Activated CD4-positive, alpha-beta memory T cell treated with anti-CD3 and anti-CD28 coated beads for 36 hours (primary cell): ENCODE measurements at places on chromosomes 12 and 14.

DNA sequence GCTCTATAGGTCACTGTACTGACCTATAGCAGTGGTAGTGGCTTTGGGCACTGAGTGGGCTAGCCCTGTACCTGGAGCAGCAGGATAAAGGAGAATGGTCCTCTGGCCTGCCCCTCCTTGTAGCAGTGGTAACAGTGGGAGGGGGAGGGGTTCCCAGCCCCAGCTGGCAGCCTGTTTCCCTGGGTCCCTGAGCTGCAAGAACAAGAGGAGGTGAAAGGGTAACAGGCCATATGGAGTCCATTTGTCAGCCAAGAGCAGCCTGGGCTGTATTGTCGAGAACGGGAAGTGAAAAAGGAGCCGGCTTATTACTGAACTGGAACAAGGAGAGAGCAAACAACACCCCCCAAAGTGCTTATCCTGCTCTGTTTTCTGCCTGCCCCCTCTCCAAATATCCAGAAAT is 73.8 kb upstream of the SRSF5 start:
- DNase-seq = no peak

- no peak for DNase-seq
Measured at GRCh38 chr14:50002926-50003212, 110.0 kb downstream of the ARF6 start.

- DNase-seq = no peak
Measured at GRCh38 chr12:1470051-1470450, 124.3 kb downstream of the FBXL14 start.

- DNase-seq = no peak
Measured at GRCh38 chr12:84641940-84642545, 270.6 kb downstream of the SLC6A15 start.

- DNase-seq = no peak
Measured at GRCh38 chr14:105538481-105539049, 12.2 kb downstream of the TMEM121 start.

GRCh38 chr12:6696690-6697583 is 3.7 kb downstream of the PIANP start:
- DNase-seq = no peak

DNA sequence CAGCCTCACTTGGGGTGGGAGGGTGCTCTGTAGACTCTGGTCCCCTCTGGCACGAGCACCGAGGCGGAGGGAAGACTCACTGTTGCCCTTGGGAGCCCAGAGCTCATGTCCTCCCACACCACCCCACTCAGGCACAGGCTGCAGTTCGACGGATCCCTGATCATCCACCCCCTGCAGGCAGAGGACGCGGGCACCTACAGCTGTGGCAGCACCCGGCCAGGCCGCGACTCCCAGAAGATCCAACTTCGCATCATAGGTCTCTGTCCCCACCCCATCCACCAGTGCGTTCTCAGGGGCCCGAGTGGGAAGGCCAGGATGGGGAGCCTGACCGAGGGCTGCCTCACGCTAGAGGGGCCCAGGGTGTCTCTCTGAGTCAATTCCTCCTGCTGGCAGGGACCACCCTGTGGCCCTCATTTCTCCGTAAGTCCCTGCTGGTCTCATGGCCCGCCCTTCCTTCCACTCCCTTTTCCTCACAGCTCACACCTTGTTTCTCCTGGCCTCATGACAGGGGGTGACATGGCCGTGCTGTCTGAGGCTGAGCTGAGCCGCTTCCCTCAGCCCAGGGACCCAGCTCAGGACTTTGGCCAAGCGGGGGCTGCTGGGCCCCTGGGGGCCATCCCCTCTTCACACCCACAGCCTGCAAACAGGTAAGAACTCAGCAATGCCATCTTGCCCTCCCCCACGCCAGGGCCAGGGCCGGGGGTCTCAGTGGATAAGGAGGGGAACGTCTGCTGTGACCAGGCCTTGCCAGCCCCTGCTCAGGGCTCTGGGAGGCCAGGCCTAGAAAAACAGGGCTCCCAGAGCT is 27.0 kb downstream of the PAPLN start:
- no peak for DNase-seq

DNA sequence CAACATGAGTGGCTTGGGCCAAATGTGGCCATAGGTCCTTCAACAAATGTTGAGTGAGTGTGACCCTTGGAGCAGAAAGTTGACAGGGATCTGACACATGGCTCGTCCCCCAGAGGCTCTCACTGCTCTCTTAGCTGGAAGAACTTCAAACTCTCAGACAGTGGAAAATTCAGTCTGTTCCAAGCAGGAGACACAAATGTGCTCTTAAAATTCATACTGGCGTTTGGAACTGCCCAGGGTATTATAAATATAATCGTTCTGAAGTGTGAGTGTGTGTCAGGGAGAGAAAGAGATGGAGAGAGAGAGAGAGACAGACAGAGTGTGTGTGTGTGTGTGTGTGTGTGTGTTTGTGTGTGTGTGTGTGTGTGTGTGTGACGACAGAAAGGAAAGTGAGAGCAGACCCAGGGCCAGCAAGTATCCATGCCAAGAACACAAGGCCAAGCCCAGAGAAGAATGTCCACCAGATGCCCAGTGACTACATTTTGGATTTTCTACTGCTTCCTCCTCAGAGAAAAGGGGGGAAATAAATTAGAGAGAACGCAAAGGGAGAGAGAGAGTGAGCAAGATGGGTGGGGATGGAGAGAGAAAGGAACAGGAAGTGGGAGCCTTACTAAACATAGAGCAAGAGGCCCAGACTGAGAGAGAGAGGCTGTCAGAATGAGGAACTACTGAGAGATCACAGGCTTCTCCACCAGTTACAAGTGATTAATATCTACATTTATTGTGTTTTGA is 193.6 kb upstream of the NUDT4 start:
- no peak for DNase-seq

DNA sequence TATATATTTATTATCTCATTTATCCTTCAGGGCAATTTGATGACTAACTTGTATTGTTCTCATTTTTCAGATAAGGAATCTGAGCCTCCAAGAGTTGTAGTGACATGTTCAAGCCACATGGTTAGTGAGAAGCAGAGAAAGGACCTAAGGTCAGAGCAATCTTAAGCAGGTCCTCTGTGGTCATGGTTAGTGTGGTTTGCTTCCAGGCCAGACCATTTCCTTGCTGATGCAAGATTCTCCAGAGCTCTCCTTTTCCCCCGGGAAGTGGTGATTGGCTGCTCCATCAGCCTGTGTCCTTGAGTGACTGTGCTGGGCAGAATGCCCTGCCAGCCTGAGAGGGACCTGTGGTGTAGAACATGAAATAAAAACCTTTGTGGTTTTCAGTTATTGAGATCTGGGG is 141.3 kb downstream of the KTN1 start:
- DNase-seq = no peak

GRCh38 chr12:70534466-70534865 is 102.8 kb downstream of the PTPRB start:
- no peak for DNase-seq

DNA sequence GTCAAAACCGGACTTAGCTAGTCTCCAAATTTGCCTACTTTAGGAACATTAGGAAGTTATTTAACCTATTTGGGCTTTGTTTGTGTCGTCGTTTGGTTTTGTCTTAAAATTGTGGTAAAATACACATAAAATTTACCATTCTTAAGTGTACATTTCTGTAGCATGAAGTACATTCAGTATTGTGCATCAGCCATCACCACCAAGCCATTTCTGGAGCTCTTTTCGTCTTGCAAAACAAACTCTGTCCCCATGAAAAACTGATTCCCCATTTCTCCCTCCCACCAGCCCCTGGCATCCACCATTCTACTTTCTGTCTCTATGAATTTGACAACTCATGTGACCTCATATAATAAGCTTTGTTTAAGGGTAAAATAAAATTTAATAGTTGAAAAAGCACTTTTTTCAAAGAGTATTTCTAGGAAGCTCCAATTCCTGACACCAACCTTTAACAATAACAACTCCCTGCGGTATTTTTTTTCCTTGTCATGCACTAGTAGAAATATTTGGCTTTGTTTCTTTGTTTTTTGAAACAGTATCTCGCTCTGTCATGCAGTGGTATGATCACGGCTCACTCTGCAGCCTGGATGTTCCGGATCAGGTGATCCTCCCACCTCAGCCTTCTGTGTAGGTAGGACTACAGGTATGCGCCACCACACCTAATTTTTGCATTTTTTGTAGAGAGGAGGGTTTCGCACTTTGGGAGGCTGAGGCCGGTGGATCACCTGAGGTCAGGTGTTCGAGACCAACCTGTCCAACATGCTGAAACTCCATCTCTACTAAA is 3.6 kb upstream of the UBC start:
- no peak for DNase-seq

DNA sequence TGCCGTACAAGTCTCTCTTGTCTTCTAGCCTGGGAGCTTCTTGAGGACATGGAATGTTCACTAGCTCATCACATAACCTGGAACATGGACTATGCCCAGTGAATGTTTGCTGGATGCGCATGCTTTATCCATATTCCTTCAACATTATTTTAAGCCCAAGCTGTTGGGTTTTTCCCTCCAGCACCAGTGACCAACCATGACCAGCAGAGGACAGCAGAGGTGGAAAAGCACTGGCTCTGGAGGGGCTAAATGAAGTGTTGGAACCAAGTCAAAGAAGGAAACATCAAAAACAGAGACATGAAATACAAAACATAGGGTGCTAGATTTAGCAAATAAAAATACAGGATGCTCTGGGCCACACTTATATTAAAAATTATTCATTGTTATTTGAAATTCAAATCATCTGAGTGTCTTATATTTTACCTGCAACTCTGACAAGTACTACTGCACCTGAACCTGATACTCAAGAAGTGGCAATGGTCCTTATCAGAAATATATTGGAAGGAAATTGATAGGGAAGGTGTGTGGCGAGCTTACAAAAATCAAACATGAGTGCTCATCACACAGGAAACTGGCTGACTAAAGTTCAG is 23.1 kb upstream of the HELB start:
- peak; percentile 60 for DNase-seq

DNA sequence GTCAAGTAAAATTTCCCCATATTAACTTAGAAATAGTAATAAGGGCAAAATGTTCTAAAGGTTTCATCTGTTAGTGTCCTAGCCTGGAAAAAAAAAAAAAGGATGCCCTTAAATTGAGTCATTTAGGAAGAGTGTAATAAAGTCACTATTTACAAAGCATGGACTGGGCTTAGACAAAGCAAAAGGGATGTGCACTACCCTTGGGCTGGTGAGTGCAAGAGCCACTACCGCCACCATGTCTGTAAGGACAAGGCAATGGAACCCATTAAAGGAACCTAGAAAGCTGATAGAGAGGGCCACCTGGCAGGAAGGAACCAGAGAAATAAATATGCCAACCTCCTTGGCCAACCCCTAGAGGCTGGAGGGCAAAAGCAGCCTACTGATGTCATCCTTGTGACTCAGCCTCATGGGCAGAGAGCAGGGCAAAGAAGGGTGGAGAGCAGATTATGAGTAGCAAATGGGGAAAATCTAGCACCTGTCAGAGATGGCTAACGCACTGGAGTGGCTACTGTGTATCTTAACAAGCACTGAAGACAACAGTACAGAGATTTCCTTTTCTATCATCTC is 59.5 kb upstream of the FUT8 start:
- DNase-seq = peak; percentile 44

DNA sequence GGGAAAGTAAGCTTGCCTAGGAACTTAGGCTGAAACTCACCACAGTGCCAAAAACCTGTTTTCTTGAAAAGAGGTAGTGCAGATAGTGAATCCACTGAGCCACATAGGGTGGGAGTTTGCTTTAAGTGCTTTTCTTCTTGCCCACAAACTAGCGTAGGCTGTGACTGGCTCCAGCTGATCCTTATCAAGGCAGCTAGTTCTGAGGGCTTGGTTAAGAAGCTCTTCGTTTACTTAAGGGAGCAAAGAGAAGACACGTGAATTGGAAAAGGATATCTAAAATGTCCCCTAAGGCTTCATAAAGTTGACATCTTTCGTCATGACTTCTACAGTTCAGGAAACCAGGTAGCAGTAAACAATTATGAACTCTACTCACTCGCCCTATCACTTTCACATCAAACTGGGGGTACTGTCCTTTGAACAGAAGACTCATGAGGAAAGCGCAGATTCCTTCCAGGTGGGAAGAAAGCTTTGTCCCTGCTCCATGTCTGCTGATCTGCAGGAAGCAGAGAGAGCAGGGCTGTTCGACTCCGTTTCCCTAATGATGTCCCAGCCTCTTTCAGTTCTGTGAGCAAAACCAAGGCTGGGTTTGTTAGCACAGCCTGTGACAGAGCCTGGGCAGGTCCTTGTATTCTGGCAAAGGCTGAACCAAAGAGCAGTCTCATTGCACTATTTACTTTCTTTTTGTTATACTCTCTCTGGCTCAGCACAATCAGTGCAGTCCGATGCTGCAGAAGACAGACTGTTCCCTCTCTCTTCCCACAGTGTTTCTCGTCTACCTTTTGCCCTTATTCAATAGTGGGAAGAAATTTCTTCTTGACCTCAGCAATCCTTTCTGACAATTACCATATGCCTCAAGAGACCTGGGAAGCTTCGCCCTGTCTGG is 93.5 kb upstream of the ETV6 start:
- DNase-seq = peak; percentile 45

DNA sequence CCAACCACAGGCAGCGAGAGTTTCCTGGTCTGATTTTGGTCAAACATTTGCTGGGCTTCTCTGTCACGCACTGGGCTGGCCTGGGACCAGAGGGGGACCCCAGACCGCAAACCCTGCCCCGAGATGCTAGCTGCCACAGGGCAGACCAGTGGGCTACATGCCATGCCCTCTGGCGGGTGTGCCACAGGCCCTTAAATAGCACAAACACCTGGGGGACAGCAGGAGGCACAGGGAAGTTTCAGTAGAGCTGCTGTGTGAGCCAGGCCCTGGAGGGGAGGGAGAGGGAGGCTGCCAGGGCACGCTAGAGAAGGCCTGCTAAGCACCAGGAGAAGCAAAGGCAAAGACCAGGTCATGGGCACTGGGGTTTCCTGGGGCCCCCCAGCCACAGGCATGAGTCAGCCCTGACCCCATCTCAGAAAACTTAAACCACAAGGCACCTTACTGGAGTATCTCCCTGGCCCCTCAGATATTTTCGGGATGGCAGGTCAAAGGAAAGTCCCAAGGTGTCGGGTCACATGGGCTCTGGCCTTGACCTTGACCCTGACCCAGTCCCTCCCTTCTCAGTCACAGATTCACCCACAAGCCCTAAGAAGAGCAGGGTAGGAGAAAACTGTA is 29.2 kb downstream of the ITPK1 start:
- DNase-seq = peak; percentile 16

- no peak for DNase-seq
Measured at GRCh38 chr12:111393700-111394300, 11.9 kb upstream of the SH2B3 start.

GRCh38 chr12:110849221-110849620 is 2.4 kb downstream of the CCDC63 start:
- no peak for DNase-seq
